ENCODE measurements at places on chromosomes 16 and 17. TPM values are rescaled to one million over a fixed set of nuclear protein-coding genes. Genes with fewer than 3 reads are reported as not detected.

DNA sequence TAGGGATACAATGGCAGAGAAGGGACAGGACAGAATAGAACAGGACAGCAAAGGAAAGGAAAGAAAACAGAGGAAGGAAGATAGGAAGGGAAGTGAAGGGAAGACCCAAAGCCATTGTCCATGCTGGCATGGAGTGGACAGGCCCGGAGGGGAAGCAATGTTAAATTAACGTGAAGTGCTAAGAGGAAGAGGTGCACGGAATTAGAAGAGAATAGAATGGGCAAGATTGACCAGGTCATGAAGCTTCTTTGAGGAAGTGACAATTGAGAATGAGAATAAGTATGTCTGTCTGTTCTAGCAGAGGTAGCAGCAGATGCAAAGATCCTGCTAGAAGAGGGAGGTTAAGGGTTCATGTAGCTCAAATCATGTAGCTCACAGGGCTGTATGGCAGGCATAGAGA lies 117.2 kb downstream of the MAF start:
- no peak for DNase-seq
- no peak overlapping the region for H3K4me3 ChIP-seq
- H3K27me3 ChIP-seq = peaks cover 5% of the 10 kb centered on the region
- H3K36me3 ChIP-seq = peaks cover 4% of the 10 kb centered on the region

DNA sequence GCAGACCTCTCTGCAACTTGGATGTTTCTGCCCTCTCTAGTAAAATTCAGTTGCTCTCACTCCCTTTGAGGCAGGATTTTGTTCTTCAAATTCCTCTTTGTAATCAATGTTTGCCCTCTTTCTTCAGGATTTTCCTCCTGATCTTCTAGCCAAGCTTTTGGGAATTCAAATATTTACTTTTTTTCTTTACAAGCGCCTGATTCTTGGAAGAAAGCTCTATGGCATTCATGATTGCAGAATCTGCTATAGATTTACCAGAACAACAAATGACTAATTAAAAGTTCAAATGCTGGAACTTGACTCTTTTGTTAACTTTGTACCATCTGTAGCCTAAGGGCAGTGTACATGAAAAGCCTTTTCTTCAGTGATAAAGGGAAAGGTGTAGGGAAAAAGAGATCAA lies 63.7 kb upstream of the SHISA6 start:
- DNase-seq = no peak
- H3K27ac ChIP-seq = no peak overlapping the region
- no peaks in the 10 kb centered on the region for H3K27me3 ChIP-seq
- no peak overlapping the region for H3K4me3 ChIP-seq
- no peaks in the 10 kb centered on the region for H3K36me3 ChIP-seq
- H3K4me1 ChIP-seq = no peaks in the 10 kb centered on the region

DNA sequence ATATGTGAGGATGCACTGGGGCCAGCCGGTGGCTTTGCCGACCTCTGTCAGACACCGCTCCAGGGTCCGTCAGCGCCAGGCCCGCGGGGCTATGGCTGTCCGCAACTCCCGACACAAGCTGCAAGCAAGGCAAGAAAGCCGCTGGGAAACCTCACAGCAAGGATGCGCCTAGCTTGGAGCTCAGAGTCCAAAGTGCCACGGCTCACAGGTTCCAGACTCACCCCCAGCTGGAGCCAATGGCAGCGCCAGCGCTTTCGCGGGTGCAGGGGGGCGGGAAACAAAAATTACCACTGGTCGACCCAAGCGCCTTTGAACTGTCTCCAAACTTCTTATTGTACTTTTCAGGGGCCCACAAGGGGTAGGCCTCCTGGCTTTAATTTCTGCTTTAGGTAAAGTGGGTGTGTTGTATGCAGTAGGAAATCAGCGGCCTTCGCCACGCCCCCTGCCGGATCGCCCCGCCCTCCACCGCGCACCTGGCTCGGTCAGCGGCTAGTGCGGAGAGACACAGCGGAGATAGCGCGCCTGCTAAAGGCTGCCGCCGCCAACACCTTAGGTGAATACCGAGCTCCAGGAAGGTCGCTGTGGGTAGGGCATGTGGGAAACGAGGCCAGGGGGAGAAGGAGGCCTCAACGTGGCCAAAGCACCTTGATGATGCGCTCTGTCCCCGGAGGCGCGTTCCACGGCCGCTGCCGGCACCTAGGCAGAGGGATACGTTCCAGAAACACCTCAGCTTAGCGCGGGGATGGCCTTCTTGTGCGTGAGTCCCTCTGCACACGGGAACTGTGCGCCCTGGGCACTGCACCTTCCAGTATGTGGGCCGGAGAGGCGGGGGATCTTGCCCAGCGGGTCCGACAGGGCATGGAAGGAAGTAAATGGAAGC lies 61.0 kb upstream of the RBL2 start:
- H3K27me3 ChIP-seq = peaks cover 5% of the 10 kb centered on the region
- H3K27ac ChIP-seq = peak overlapping the region; percentile 94
- DNase-seq = peak; percentile 74

DNA sequence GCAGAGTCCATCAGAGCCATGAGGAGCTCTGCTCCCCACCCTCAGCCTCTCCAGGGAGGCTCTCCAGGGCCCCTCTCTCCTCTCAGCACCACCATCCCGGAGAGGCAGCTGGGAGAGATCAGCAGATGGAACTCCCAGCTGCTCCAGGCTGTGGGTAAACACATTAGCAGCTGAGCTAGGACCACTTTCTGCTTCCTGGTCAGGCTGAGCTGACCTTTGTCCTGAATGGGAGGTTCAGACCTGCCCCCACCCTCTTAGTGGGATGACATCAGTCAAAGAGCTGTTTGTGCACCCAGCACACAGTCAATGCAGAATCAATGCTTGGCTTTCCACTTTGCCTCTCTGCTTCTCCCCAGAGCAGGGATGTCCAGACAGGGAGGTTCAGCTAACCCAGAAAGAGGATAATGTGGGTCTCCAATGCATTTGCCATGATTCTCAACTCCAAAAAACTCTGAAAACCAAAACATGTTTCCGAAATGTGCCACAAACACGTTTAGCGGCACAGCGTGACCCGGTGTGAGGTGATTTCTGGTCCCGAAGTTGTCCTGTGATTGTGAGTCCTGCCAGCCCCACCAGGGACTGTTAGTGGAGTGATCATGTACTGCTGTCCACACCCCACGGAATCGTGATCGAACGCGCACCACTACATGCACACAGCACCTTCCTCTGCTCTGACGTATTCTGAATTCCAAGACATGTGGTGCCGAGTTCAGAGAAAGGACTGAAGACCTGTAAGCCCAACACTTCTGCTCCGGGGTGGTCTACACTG lies 6.7 kb downstream of the GPR142 start:
- DNase-seq = no peak
- H3K27me3 ChIP-seq = peaks cover 10% of the 10 kb centered on the region
- H3K27ac ChIP-seq = no peak overlapping the region
- peaks cover 5% of the 10 kb centered on the region for H3K4me1 ChIP-seq
- H3K4me3 ChIP-seq = no peak overlapping the region
- H3K36me3 ChIP-seq = peaks cover 2% of the 10 kb centered on the region

DNA sequence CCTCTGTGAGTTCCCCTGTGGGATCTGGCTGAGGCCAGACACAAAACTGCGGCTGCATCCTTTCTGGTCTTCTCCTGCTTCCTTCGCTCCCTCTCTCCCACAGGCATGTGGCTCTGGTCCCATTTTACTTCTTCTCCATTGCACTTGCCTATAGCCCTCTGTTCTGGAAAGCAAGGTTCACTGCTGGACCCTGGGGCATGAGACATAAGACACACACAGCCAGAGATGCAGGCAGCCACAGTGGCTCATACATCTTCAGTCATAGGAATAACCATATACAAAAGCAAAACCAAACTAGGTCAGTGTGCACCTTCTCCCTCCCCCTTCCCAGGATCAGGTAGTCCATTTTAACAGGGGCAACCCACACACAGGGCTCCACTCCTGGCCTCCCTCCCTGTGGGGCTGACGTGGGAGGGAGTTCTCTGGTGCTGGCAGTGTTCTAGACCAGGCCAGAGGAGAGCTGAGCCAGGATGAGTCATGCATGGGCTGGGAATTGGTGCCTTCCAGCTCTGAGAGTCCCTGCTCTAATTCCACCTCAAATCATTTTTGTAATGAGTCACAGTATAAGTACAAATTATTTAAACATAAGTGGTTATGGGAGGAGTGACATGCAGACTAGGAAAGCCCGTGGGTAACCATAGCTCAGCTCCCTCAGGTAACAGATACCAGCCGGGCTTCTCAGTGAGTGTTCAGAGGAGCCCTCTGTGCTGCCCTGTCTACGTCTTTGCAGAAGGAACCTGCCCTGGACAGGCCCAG lies 58.0 kb downstream of the ASIC2 start:
- no peaks in the 10 kb centered on the region for H3K27me3 ChIP-seq
- H3K4me1 ChIP-seq = peaks cover 27% of the 10 kb centered on the region
- peak overlapping the region; percentile 95 for H3K27ac ChIP-seq
- peak overlapping the region; percentile 79 for H3K4me3 ChIP-seq
- DNase-seq = no peak

GRCh38 chr16:80536238-80536637 lies 4.6 kb upstream of the DYNLRB2 start:
- peaks cover 10% of the 10 kb centered on the region for H3K4me1 ChIP-seq
- no peak overlapping the region for H3K4me3 ChIP-seq
- peaks cover 37% of the 10 kb centered on the region for H3K27me3 ChIP-seq

- no peak overlapping the region for H3K4me3 ChIP-seq
- no peak for DNase-seq
- no peaks in the 10 kb centered on the region for H3K36me3 ChIP-seq
- H3K27ac ChIP-seq = no peak overlapping the region
- no peaks in the 10 kb centered on the region for H3K27me3 ChIP-seq
These were observed 52.0 kb downstream of the SREBF1 start for GRCh38 chr17:17784657-17785267.

DNA sequence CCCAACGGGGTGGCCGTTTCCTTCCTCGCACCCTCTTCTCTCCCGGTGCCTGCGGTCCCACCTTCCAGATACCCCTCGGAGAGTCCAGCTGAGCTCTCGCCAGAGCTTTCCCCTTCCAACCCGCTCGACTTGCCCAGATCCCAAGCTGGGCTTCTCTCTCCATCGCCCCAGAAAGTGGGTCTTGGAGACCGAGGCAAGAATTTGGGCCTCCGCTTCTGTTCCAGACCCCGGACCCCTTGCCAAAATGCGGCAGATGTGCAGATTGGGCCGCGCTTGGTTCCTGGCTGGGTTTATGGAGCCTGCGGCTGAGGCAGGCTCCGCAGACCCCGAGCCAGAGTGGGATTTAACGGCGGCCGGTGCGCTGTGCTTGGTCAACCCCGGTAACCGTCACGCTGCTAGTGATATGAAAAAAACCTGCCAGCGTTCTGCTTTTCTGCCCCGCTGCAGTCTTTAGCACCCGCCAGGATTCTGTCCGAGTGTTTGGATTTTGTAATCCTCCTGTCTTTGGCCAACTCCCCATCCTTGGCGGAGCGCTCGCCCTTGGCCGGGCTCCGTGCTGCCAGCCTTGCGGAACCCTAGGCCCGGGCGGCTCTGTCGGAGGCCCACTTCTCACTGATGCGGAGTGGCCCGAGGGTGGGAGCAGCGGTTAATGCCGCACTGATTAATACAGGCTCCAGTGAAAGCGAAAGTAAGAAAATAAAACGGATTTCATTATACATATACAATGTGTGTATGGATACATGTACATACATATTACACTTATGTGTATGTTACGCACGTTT lies 754 bp upstream of the SLFN11 start:
- H3K27ac ChIP-seq = peak overlapping the region; percentile 100
- peaks cover 39% of the 10 kb centered on the region for H3K4me1 ChIP-seq
- H3K36me3 ChIP-seq = peaks cover 3% of the 10 kb centered on the region
- no peaks in the 10 kb centered on the region for H3K27me3 ChIP-seq
- peak; percentile 14 for DNase-seq
- peak overlapping the region; percentile 97 for H3K4me3 ChIP-seq

DNA sequence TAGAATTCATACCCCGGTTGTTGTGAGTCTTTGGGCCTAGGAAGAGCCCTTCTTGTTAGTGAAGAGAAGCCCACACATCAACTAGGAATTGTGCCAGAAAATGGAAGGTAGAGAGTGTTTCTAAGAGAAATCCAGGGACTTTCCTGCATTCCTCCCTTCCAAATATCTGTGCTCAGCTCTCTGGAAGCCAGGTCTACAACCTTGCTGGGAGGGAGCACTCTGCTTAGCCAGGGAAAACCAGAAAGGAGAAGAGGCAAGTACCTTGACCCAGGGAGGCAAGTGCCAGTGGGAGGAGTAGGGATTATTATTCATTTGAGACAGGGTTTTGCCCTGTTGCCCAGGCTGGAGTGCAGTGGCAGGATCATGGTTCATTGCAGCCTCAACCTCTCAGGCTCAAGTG lies 48.4 kb upstream of the TAC4 start:
- H3K4me3 ChIP-seq = no peak overlapping the region
- no peak overlapping the region for H3K27ac ChIP-seq
- DNase-seq = no peak

DNA sequence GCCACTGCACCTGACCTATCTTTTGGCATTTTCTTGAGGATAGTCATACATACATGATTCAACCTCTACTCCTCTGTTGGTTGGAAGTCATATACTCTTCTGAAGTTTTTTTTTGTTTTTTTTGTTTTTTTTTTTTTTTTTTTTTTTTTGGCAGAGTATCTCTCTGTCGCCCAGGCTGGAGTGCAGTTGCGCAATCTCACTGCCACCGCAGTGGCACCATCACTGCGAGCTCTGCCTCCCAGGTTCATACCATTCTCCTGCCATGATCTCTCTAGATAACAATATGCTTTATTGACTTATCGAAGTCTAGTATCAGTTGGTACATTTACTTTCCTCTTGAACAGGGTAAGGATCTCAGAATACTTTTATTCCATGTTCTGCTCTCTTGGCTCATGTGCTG lies 224.2 kb upstream of the WSCD1 start:
- no peaks in the 10 kb centered on the region for H3K36me3 ChIP-seq
- no peak for DNase-seq

TM4SF5 gene
- total RNA-seq = not detected

GRCh38 chr17:72046643-72047612 lies 73.9 kb upstream of the SOX9 start:
- H3K27me3 ChIP-seq = peaks cover 13% of the 10 kb centered on the region
- no peak for DNase-seq
- H3K27ac ChIP-seq = no peak overlapping the region
- H3K4me3 ChIP-seq = no peak overlapping the region
- no peaks in the 10 kb centered on the region for H3K36me3 ChIP-seq

- H3K36me3 ChIP-seq = peaks cover 2% of the 10 kb centered on the region
- peaks cover 72% of the 10 kb centered on the region for H3K4me1 ChIP-seq
- DNase-seq = peak; percentile 48
- H3K27ac ChIP-seq = peak overlapping the region; percentile 90
These were observed 5.4 kb upstream of the NFATC3 start for GRCh38 chr16:68079626-68080344.

CD79B gene
- total RNA-seq = 19.5 TPM

DNA sequence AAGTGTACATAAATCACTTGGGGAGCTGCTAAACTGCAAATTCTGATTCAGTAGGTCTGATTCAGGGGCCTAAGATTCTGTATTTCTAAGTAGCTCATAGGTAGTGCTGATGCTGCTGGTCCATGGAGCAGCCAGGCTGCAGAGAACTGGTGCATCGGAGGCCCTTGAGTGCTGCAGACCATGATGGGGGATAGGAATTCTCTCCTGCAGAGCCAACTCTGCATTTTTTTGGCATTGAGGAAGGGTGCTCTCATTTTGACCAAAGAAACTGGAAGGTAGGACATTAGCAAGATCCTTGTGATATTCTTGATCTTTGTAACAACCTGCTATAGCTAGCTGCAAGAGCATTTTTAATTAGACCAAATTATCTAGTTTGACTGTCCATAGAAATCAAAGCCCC lies 4.7 kb downstream of the HOXB2 start:
- peak overlapping the region; percentile 60 for H3K27ac ChIP-seq
- DNase-seq = no peak
- H3K4me1 ChIP-seq = peaks cover 32% of the 10 kb centered on the region
- peaks cover 10% of the 10 kb centered on the region for H3K36me3 ChIP-seq
- peaks cover 18% of the 10 kb centered on the region for H3K27me3 ChIP-seq
- peak overlapping the region; percentile 41 for H3K4me3 ChIP-seq

- H3K27me3 ChIP-seq = no peaks in the 10 kb centered on the region
- no peak for DNase-seq
- H3K36me3 ChIP-seq = peaks cover 14% of the 10 kb centered on the region
- no peak overlapping the region for H3K4me3 ChIP-seq
These were observed 17.2 kb downstream of the CORO7 start for GRCh38 chr16:4399001-4399730.

HS3ST4 gene
- not detected for total RNA-seq

GAST gene
- total RNA-seq = not detected
